ENCODE measurements at places on chromosomes 4 and X.

DNA sequence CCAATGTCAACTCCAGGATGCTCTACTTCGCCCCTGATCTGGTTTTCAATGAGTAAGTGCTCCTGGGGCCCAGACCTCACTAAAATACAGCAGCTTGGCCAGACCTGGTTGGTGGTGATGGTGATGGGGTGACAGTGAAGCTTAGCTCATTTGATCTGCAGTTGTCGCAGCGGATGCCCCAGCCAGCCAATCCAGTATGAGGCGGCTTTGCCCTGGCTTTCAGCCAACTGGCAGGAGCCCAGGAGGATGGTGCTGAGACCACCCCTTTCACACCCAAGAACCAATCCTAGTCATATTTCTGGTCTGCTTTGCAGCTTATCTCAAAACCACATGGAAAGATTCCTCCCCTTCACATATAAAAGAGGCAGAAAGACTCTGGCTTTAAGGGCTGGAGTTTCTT, 173.8 kb downstream of the AR start:
- DNase-seq, result no peak

DNA sequence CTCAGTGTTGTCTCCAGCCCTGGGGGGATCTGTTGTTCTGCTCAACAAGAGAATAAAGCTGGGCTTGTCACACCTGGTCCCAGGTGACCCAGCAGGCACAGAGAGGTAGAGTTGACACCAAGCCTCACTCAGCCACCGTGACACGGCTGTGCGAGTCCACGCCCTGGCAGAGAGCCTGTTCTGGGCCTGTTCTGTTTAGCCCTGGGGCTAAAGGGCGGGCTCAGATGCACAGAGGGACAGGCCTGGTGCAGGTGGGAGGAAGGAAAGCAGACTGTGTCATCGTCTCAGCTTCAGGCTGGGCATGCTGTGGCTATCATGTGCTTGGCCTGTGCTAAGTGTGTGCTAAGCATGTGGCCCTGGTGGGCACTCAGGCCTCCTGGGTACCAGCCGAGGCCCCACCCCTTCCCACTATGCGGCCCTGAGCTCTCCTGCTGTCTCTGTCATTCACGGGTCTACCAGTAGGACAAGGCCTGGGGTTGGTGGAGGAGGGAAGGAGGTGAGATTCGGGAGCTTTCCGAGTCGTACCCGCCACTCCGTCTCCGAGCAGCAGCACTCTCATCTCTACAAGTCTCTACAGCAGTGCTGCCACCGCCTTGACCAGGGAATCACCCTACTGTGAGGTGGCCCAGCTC, 10.8 kb downstream of the WFS1 start:
- no peak for DNase-seq

DNA sequence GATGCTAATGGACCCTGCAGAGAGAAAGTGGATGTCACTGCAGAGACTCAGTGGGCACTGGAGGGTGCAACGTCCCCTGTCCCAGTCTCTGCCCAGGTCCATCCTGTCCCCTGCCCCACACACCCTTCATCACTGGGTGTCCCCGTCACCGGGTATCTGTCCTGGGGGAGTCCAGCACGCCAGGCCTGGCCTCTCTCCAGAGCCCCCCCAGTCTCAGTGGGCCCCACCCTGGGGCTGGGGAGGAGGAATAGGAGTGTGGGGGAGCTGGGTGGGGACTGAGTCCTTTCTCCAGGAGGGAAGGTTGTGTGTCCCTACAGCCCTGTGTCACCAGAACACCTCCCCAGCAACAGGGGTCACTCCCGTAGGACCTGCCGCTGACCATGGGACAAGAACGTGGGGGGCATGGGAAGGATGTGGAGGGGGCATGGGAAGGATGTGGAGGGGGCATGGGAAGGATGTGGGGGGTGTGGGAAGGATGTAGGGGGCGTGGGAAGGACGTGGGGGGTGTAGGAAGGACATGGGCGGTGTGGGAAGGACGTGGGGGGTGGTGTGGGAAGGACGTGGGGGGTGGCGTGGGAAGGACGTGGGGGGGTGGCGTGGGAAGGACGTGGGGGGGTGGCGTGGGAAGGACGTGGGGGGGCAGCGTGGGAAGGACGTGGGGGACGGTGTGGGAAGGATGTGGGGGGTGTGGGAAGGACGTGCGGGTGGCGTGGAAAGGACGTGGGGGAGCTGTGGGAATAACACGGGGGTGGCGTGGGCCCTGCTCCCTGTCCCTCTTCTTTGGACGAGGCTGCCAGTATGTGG, 21.0 kb upstream of the SPON2 start:
- DNase-seq, result no peak

GRCh38 chr4:109315341-109315740, 12.9 kb upstream of the COL25A1 start:
- DNase-seq, result no peak

- no peak for DNase-seq
Measured at GRCh38 chrX:96447161-96447560, 237.5 kb upstream of the DIAPH2 start.

All from fibroblast of skin of right biceps (primary cell).